ENCODE measurements at places on chromosomes 5 and 9. TPM values are rescaled to one million over a fixed set of nuclear protein-coding genes. Genes with fewer than 3 reads are reported as not detected.

Gene RAI14
- total RNA-seq: 0.41 TPM

Gene SNX18
- 4.3 TPM for total RNA-seq

Gene FCN2
- total RNA-seq: not detected

Gene PCDHB5
- not detected for total RNA-seq

Gene PCDHGB1
- total RNA-seq: not detected

Gene KIF27
- total RNA-seq: 3.1 TPM

Gene CTXN3
- total RNA-seq: not detected

Gene RANBP17
- not detected for total RNA-seq

Gene NTMT1
- total RNA-seq: 61.1 TPM

Gene HAVCR2
- 46.9 TPM for total RNA-seq

- no peak for ATAC-seq
Observed at GRCh38 chr5:4233671-4234070, 638.0 kb downstream of the IRX1 start.

DNA sequence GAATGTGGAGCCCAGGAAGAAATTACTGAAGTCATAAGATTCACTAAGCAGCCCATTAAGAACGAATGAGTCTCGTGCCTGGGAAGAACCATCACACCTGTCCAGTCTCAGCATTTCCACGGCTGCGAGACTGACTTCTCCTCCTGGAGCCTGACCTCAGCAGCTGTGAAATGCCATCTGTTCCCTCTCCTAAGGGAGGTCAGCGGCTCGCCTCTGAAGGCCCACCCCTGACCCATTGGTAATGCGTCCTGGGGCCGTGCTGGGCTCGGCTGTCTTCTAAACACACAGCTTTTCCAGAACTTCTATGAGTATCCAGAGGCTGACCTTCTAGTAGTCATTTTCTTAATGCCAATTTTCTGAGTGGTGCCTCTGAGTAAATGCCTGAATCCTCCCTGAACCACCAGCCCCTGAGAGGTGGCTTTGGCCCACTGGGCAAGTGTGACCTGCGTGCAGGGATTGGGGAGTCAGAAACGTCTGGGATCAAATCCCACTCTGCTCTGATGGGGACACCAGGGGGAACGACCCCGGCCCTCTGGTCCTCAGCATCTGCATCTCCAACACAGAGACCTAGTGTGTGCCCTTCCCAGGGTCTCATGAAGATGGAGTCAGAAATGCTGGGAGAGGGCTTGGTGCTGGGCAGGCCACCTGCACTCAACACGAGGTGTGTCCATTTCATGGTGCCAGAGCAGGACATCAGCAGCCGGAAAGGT, 5.7 kb downstream of the SLC6A3 start:
- ATAC-seq: no peak

DNA sequence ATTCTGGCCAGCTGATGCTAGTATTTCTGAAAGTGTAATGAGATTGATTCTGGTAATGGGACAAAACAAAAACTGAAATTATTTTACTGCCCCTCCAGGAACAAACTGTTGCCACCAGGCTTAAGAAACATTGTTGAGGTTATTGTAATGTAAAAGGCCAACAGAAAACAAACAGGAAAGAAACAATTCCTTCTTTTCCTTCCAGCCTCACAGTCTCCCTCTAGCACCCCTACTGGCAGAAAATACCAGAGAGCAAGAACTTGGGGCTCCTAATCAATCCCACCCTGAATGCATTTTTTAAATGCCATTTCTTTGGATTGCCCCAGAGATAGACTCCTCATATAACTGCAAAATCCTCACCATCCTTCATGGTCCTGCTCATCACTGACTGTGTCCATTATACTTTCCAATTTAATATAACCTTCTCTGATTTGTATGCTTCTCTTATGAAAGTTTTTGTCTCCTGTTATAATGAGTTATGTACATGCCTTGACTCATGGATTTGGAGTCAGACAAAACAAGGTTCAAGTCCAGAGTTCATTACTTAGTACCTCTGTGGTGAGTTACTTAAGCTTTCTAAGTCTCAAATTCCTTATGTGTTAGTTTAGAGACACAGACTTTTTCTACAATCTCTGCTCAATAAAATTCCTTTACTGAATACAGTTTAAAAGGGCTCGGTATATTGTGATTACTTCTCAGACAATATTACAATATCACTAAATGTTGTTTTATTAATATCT, 157.9 kb upstream of the FBN2 start:
- ATAC-seq: no peak

- no peak for ATAC-seq
Observed at GRCh38 chr9:16012621-16013020, 459.8 kb downstream of the CCDC171 start.

GRCh38 chr9:117886616-117887015, 182.4 kb downstream of the TLR4 start:
- no peak for ATAC-seq

DNA sequence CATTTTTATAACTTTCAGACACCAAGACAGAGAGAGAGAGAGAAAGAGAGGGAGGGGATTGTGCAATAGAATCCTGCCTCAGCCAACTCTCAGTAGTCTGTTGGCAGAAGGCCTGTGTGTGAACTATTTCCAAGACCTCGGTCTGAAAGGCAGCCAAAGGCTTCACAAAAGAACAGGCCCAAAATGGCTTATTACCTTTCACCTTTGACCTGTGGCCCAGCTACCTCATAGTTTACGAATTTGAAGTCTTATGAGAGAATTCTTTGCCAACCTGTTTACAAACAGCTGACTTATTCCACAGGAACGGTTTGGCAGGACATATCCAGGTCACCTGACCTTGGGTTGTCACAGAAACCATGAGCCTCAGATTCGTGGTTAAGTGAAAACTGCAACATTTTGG, 48.6 kb downstream of the NR2F1-AS1 start:
- no peak for ATAC-seq

DNA sequence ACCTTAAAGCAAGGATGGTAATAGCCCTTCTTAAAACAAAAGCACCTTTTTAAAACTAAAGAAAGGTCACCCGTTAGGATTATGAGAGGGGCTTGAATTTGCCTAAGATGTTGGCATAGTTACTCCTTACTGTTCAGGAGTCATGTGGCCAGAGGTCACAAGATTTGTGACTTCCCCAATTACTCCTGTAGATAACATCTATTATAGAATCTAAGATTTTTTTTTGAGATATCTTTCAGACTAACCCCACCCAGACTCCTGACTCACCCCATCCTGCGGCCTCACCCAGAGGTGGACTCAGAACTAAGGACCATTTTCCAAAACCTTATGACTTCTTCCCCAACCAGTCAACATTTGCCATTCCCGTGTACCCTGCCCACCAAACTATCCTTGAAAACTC, 2.4 kb downstream of the CD180 start:
- no peak for ATAC-seq

DNA sequence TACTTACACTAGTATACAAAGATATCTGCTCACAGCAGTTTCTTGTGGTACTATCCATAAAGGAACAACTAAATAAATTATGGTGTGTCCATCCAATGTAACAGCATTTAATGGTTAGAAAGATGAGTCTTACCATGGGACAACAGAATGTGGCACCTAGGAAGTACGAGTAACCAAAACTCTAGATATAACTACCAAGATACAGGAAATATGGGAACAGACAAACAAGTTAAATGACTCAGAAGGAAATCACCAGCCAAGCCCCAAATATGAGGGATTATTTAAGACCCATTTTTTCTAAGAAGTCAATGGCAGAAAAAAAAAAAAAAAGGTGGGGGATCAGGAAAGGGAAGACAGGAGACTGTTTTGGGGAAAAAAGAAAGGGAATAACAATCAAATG, 294.8 kb downstream of the PRELID2 start:
- no peak for ATAC-seq

- ATAC-seq: no peak
Observed at GRCh38 chr5:95778713-95779436, 43.7 kb downstream of the GLRX start.

DNA sequence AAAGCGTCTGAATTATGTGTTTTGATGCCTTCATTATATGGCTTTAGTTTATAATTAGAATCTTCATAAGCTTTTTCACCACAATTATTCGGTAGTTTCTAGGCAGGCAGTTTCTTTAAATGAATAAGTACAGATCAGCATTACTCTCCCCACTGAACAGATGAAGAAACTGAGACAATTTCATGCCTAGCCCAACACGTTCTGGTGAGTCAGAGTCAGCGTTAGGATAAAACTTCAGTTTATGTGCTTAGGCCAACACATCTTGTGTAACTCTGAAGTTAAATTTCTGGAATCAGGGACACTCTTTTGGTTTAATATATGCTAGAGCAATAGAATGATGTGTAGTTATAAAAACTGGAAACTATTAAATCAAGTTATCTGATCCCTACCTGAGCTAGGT, 186.7 kb upstream of the ELL2 start:
- no peak for ATAC-seq

- ATAC-seq: no peak
Observed at GRCh38 chr5:93454896-93455295, 126.1 kb downstream of the NR2F1-AS1 start.

DNA sequence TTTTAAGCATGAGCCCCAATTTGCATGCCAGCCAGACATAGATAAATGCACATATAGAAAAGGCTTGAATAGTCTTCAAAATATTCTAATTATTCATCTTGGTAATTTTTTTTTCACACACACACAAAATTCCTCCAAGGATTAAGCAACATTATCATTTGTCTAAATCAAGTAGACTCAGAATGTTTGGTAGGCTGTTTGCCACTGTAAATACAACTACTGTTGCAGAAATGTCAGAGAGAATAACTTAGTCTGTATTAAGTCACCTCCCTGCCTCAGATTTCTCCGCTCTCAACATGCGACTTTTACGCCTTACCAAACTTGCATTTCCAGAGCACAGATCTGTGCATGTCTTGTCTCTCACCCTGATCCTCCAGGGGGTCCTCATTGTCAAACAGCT, 265.6 kb upstream of the C9orf72 start:
- ATAC-seq: no peak

- ATAC-seq: no peak
Observed at GRCh38 chr9:13717322-13718054, 438.0 kb upstream of the MPDZ start.

- ATAC-seq: no peak
Observed at GRCh38 chr5:111252799-111253545, 28.8 kb downstream of the CAMK4 start.

DNA sequence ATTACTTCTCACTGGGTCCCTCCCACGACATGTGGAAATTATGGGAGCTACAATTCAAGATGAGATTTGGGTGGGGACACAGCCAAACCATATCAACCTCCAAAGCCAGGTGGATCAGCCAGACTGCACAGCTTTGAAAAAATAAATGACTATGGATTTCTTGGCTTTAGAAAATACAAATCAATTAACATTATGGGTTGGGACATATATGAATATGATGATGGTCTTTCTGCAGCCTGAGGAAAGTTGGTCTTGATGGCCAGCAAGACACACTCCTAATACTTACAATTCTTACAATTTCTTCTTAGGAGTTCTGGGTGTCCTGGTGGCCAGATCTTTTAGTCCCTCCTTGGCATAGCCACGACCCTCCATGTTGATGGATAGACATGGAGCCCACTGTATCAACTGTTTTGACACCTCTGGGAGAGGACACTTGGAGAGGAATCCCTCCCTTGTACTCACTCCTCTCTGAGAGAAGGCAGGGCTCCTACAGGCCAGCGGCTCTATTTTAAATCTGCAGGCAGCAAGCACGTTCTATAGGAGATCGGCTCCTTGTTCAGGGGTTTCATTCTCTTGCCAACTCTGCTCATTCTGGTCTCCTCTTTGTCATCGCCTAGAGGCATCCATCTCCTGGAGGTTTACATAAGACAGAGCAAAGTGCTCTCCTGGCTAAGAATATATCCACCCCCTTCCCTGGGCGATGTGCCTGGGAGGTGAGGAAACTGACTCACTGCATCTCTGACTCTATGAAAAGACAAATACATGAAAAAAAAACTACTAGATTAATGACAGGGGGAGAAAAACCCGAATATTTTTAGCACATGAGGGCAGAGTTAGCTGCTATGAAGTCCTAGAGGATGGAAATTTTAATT, 145.9 kb downstream of the CARTPT start:
- ATAC-seq: no peak

DNA sequence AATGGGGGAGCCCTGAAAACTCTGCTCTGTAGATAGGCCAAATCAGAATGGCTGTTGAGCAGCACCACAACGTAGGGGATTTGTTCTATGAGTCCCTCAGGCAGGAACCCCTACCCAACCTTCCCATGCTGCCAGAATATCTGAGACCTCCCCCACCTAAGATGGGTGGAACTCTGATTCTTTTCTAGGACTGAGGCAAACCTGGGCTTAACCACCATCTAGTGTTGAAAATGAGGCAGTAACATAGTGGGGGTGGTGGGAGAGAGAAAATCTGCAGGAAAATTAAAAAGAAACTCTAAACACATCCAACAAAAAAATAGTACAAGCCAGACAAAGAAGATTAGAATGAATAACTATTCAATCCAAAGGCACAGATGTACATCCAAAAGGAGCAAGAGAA, 228.4 kb downstream of the ATPSCKMT start:
- ATAC-seq: no peak

DNA sequence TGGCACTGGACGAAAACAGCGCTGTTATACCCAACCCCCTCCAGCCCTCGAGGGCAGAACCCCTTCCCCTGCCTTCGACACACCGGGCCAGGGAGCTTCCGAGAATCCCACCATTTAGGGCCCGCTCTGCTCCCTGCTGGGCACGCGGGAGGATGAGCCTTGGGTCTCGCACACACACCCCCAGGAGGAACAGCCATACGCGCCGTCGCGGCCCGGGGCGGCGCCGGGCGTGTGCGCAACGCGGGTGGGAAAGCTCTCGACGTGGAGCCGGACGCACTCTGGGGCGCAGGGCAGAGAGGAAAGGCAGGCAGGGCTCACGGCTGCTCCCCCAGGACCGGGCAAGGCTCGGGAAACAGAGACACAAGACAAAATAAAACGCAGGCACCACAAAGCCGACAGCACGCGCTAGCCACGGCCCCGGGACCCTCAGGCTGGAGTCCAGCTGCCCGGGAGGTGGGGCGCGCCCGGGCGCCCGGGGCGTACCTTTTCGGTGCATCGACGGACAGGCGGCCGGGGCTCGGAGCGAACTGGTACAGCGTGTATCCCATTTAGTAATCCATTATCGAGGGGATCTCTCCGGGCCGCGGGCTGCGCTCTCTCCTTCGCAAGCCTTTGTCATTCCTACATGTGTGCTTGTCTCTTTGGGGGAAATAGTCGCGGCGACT, 789 bp downstream of the SEMA6A start:
- no peak for ATAC-seq

DNA sequence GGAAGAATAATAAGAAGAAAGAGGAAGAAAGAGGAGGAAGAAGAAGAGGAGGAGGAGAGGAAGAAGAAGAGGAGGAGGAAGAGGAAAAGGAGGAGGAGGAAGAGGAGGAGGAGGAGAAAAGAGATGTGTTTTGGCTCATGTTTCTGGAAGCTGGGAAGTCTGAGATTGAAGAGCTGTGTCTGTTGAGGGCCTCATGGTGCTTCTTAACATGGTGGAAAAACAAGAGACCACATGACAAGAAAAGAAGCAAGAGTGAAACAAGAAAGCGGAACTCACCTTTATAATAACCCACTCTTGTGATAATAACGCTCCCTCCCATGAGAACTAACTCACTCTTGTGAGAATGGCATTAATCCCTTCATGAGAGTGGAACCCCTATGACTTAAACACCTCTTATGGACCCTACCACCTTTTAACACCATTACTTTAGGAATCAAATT, 36.1 kb upstream of the RANBP6 start:
- ATAC-seq: no peak

GRCh38 chr5:132235340-132235739, 7.7 kb upstream of the P4HA2 start:
- ATAC-seq: no peak

GRCh38 chr5:154543380-154543779, 65.4 kb upstream of the HAND1 start:
- no peak for ATAC-seq

GRCh38 chr9:121233906-121234831, 32.5 kb upstream of the RAB14 start:
- ATAC-seq: no peak

All from activated T-helper 17 cell treated with anti-CD3 and anti-CD28 coated beads, Interleukin-2, amount 50 U/mL, for 72 hours (primary cell).